SIG-M5 (cell line): ENCODE measurements at places on chromosomes 3 and 15.

DNA sequence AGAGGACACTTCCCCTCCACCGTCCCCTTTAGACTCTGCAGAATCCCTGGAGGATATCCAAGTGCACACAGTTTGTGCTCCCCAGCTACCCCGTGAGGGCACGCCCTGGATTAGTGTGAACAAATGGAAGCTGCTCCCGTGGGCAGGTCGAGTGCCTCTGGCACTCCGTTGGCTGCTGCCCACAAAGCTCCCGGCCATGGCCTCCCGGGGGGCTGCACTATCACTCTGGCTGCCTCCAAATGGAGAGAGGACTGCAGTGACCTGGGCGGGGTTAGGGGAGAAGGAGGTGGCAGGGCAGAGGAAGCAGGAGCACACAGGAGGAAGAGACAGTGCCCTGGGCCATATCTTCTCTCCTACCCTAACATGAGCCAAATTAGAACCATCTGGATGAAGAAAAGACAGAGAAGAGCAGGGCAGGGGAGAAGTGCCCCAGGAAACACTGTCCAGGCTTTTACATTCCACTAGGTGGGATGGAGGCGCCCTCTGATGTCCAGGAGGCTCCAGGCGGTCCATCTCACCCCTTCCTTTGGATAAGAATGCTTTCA, 29.4 kb upstream of the ACAD9 start:
- no peak for DNase-seq

DNA sequence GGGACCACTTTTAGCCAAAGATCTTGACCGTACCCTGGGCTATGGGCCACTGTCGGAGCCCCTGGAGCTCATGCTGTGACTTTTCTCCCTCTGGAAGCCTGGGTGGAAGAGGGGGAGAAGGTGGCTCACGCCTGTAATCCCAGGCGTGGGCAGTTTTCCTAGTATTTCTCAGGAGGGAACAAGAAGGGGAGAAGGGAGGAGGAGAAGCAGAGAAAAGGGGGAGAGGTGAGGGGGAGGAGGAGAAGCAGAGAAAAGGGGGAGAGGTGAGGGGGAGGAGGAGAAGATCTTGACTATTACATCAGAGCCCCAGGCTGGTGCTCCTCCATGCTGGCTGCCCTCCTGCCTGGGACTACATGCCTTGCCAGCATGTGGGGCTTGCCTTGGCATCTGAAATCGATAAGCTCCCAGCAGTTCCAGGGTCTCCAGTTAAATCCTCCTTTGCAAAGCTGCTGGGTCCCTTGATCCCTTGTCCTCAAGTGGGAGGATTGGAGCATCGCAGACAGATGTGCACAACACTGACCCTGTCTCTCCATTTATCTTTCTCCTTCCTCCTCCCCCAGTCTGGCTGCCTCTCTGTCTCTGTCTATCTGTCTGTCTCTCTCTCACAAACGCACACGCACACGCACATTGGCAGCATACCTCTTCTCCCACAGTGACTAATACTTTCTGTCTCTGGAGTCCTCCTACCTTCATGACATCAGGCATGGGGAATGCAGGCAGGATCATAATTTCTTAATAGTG, 41.6 kb downstream of the MRAS start:
- no peak for DNase-seq

DNA sequence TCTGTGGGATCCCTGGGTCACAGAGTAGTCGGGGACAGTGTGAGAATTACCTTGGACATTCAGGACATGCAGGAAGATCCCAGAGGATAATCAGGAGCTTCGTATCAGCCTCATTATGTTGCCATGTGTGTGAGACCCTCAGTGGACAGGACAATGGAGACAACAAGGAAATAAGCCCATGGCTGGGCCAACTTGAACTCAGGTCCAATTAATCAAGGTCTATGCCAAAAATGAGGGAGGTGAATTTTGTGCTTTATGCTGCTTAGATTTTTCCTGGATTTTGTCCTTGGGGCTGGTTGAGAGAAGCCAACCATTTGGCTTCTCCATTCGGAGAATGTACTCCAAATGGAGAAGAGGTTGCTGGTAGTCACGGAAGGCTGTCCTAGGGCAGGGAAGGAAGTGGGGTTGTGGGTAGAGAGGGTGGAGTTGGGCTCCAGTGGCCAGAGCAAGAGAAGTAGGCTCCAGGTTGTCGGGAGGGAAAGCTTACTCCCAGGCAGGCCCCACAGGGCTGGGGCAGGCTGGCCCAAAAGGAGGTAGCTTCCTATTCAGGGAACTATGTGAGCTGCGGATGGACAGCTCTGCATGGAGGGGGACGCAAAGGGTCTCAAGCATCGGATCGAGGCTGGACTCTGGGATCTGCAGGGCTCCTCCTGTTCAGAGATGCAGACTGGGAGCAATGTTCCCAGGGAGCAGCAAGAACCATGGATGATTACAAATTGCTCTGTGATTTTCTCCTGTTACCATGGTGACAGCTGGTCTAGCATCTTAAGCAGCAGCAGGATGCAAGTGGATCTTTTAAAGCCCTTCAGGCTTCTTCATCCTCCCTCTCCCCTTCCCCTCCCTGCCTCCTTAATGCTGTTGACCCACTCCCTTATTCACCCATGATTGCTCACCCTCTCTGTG, 91.1 kb downstream of the WNT7A start:
- no peak for DNase-seq

- no peak for DNase-seq
These were observed 234.4 kb upstream of the LRTM1 start for GRCh38 chr3:55162031-55162795.

- no peak for DNase-seq
These were observed 46.9 kb downstream of the ZIC4 start for GRCh38 chr3:147359177-147360050.

DNA sequence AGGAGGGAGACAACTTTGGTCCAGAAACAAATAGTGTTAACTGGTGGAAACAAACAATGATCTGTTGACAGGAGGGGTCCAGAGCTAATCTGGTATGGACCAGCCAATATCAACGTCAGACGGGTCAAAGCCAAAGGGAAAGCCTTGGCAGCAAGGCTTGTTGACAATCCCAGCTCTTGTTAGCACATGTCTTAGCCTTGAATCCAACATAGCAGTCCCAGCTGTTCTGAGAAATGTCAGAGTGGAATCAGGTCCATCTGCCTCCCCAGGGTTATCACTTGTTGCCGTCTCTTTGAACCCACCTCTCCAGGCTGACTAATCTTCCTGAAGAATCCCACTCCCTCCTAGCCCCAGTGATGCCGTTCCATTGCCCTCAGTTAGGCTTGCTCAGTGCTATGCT, 404.6 kb upstream of the MCTP2 start:
- DNase-seq: no peak

DNA sequence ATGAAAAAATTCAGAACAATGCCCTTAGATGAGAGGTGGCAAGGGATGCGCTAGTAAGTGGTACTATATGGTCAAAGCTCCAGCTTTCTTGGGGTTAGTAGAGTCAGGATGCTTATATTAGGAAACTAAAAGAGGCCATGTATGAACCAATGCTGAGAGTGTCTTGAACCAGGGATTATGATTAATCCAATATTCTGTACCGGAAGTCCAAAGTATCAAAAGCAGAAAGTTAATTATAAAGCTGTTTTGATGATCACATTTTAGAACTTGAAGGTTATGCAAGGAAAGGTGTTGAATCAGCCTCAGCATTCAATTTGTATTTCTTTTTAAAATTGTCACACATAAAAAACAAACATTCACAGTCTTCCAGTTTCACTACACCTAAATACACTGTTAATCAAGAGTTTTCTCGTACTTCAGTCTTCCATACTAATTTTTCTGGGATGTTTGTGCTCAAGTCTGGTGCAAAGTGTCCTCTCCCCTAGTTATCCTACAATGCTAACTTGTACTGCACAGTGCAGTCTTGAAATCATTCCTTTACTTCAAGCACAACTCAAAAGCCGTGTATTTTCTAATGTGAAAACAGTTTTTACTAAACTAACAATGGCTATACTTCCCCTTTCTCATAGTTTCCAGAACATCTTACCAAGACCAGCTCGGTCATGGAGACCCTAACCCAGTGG, 10.7 kb upstream of the FAH start:
- DNase-seq: no peak
